ENCODE measurements at places on chromosomes 16 and 17. TPM values are rescaled to one million over a fixed set of nuclear protein-coding genes. Genes with fewer than 3 reads are reported as not detected.

GRCh38 chr17:49437696-49438435 is 23.2 kb upstream of the PHB1 start:
- no peak for DNase-seq

DNA sequence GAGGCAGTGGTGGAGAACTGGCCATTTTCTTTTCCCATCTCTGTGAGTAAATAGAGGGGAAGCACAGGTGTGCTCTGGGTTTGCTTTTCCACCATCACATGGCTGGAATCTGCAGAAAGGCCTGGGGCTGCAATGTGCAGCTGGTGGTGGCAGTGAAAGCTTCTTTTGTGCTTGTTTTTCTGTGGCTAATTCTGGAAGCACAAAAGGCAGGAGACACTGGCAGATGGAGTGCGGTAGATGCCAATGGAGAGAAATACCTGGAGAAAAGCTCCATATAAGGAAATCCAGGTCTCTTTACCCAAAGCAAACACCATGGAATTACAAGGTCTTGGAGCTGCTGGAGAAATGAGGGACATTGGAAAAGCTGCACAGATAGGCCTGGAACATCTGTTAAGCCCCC is 146.9 kb downstream of the HAPSTR1 start:
- no peak for DNase-seq

GRCh38 chr17:9725575-9725974 is 65.8 kb downstream of the DHRS7C start:
- no peak for DNase-seq

GRCh38 chr16:50371936-50372595 is 3.3 kb upstream of the BRD7 start:
- DNase-seq, result no peak

SMIM5 gene
- 0.05 TPM for total RNA-seq

KRTAP4-5 gene
- total RNA-seq, result not detected

SLC6A2 gene
- total RNA-seq, result not detected

RNF222 gene
- total RNA-seq, result not detected

TMC7 gene
- not detected for total RNA-seq

Measured in activated T-helper 1 cell treated with anti-CD3 and anti-CD28 coated beads, Interleukin-12 subunit alpha, Interleukin-12 subunit beta, Interleukin-2, Interleukin-4 antibody, amounts not matched to agents 30 ng/mL and 10 ng/mL and 1 ng/mL, durations not matched to agents 14 hours and 24 hours and 36 hours (primary cell).